Lung (tissue), 17 donors: ENCODE measurements at places on chromosomes 3 and 15. TPM values are rescaled to one million over a fixed set of nuclear protein-coding genes. Genes with fewer than 3 reads are reported as not detected.

- H3K36me3 ChIP-seq: no peaks in the 10 kb centered on the region
Measured at GRCh38 chr15:87947560-87947959, 309.0 kb downstream of the NTRK3 start.

- no peaks in the 10 kb centered on the region for H3K27me3 ChIP-seq
- no peaks in the 10 kb centered on the region for H3K4me1 ChIP-seq
- no peak for DNase-seq
Measured at GRCh38 chr15:48433226-48433886, 102.1 kb downstream of the DUT start.

GRCh38 chr15:65824031-65824743 lies 32.1 kb upstream of the DENND4A start:
- H3K4me3 ChIP-seq: no peak overlapping the region
- H3K27me3 ChIP-seq: no peaks in the 10 kb centered on the region
- peaks cover 5% of the 10 kb centered on the region for H3K4me1 ChIP-seq
- no peak overlapping the region for H3K27ac ChIP-seq

GRCh38 chr3:149330609-149331331 lies 2.7 kb downstream of the TM4SF18 start:
- peaks cover 2% of the 10 kb centered on the region for H3K4me1 ChIP-seq
- H3K36me3 ChIP-seq: no peaks in the 10 kb centered on the region
- H3K27me3 ChIP-seq: no peaks in the 10 kb centered on the region
- no peak for DNase-seq
- H3K27ac ChIP-seq: no peak overlapping the region

- H3K36me3 ChIP-seq: no peaks in the 10 kb centered on the region
- H3K4me3 ChIP-seq: no peak overlapping the region
- no peak overlapping the region for H3K27ac ChIP-seq
- H3K27me3 ChIP-seq: no peaks in the 10 kb centered on the region
Measured at GRCh38 chr3:126208182-126208581, 27.8 kb upstream of the ALDH1L1 start.

DNA sequence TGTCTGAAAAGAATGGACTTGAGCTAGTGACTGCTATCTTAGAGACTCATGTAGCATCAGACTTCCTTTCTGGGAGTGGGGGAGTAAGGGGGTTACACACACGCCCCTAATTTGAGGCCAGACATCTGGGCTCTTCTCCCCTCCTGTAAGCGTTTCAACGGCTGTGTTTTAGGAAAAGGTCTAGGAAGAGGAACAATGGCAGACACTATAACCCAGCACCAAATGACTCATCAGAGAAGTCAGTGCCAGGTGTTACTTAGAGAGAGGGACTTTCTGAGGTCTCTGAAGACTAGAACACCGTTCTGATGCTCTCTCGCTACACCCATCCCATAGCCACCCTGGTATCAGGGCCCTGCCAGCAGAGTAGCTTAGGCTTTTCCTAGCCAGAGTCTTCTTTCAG lies 65.5 kb downstream of the SSUH2 start:
- no peak for DNase-seq
- H3K27ac ChIP-seq: no peak overlapping the region
- H3K27me3 ChIP-seq: no peaks in the 10 kb centered on the region

DNA sequence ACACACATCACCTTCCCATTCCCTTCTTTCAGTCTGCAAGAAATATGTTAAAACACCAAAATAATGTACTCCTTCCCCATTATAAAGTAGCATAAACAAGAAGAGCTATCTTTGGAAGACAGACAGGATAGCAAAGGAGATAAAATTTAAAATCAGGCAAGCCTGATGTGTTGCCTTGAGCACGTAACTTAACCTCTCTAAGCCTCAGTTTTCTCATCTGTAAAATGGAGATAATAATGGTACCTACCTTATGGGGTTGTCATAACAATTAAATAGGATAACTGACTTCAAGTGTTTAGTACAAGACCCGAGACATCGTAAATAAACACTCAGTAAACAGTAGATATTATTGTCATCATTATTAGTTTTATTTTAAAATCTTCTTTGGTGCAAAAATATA lies 142.4 kb downstream of the NR1D2 start:
- no peak for DNase-seq
- H3K4me3 ChIP-seq: no peak overlapping the region
- no peaks in the 10 kb centered on the region for H3K36me3 ChIP-seq
- no peak overlapping the region for H3K27ac ChIP-seq
- H3K4me1 ChIP-seq: no peaks in the 10 kb centered on the region

- no peaks in the 10 kb centered on the region for H3K4me1 ChIP-seq
- no peaks in the 10 kb centered on the region for H3K27me3 ChIP-seq
- H3K27ac ChIP-seq: no peak overlapping the region
Measured at GRCh38 chr15:40354408-40355171, 3.4 kb upstream of the DISP2 start.

DNA sequence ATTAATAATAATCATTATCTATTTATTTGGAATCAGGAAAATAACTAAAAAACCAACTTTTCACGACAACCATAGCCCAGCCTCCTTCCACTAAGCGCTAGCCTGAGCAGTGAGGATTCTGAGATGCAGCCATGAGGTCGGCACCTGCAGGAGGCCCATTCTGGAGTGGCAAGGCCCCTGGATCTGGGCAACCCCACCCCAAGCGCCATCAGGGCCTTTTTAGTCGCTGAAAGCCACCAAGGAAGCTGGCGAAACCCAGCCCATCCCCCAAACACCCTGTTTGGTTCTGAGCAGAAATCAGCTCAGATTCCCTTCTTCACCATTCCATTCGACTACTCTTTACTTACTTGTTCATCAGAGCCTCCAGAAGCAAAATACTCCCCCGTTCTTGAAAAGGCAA lies 29.5 kb downstream of the POC1A start:
- no peak for DNase-seq
- no peaks in the 10 kb centered on the region for H3K27me3 ChIP-seq
- H3K36me3 ChIP-seq: no peaks in the 10 kb centered on the region
- H3K27ac ChIP-seq: no peak overlapping the region
- H3K4me1 ChIP-seq: no peaks in the 10 kb centered on the region
- no peak overlapping the region for H3K4me3 ChIP-seq

- H3K4me3 ChIP-seq: no peak overlapping the region
- no peaks in the 10 kb centered on the region for H3K36me3 ChIP-seq
- DNase-seq: no peak
- H3K4me1 ChIP-seq: no peaks in the 10 kb centered on the region
- H3K27ac ChIP-seq: no peak overlapping the region
- H3K27me3 ChIP-seq: no peaks in the 10 kb centered on the region
Measured at GRCh38 chr3:14037211-14037610, 87.5 kb downstream of the CHCHD4 start.

DNA sequence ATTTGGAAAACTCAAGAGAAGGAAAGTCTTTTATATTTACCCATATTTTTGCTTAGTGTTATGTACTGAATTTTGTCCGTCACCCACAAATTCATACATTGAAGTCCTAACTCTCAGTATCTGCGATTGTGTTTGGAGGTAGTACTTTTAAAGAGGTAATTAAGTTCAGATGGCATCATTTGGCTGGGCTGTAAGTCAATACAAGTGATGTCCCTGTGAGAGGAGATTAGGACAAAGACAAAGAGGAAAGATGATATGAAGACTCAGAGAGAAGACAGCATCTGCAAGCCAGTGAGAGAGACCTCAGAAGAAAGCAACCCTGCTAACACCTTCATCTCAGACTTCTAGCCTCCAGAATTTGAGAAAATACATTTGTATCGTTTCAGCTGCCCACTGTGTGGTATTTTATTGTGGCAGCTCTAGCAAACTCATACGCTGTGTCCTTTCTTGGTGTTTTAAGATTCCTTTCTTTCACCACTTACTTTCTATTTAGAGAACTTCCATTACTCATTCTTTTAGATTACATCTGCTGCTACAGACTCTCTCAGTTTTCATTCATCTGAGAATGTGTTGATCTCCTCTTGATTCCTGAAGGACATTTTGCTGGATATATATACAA lies 17.0 kb downstream of the LRCH3 start:
- no peak overlapping the region for H3K4me3 ChIP-seq
- H3K27me3 ChIP-seq: no peaks in the 10 kb centered on the region
- H3K27ac ChIP-seq: no peak overlapping the region
- H3K4me1 ChIP-seq: peaks cover 2% of the 10 kb centered on the region

DNA sequence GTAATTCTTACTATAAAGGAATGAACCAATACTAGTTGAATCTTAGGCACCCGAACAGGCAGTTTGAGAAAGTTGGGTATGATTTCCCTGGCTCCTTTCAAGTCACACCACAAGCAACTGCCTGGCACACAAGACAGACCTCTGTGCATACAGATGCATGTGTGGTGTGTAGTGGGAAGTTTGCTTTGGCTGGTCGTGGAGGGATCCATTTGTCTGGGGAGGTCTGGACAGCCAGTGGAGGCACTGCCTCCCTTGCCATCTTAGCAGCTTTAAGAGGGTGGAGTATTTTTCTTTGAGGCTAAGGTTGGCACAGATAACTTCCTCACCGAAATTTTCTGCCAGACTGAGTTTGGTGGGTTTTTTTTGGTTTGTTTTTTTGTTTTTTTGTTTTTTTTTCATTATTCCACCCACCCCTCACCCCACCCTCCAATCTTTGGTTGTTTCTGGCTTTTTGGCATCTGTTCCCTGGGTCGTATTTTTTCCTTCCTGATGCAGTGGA lies 97.1 kb downstream of the TMEM212 start:
- DNase-seq: no peak
- H3K27ac ChIP-seq: no peak overlapping the region
- no peaks in the 10 kb centered on the region for H3K27me3 ChIP-seq
- H3K4me3 ChIP-seq: no peak overlapping the region
- peaks cover 8% of the 10 kb centered on the region for H3K4me1 ChIP-seq

DNA sequence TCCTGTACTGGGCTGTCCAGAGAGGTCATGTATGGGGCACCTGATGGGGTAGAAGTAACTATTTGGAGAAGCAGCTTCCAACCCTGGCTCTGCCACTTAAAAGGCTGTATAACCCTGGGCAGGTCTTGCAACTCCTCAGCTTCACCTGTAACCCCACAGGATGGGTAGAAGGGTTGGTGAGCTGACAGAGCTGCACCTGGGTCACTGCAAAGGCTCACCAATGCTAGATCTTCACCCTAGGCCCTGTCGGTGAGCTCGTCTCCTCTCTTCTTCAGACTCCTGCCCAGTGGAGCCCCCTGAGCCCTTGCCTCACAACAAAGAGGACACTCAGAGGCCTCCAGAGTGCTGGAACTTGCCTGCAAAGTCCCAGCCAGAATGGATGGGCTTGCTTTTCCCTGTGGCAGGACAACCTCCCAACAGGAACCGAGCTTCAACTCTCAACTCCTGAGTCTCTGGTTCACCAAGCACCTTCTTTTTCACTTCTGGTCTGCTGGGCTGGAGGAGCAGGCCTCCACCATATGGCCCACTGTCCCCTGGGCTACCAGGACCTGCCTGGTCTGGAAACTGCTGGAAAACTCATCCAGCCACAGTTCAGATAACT lies 45.9 kb downstream of the XXYLT1 start:
- no peak overlapping the region for H3K4me3 ChIP-seq
- H3K36me3 ChIP-seq: no peaks in the 10 kb centered on the region
- H3K4me1 ChIP-seq: no peaks in the 10 kb centered on the region
- DNase-seq: no peak
- no peak overlapping the region for H3K27ac ChIP-seq

DNA sequence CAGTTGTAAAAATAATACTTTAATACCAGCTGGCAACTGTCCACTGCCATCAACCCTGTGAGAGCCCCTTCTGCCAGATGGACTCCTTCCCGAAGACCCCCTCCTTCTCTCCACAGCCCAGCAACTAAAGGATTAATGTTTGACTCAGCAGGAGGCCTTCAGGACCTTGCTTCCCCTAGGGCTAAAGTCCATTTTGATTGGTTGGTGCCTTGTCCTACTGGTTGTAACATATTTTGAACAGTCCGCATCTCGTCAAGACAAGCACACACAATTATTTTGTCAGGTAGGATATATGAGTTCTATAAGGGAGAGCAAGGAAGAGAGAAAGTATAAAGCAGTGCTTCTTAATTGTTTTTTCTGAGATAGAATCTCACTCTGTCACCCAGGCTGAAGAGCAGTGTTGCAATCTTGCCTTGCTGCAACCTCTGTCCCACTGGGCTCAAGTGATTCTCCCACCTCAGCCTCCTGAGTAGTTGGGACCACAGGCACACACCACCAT lies 18.6 kb downstream of the ACOX2 start:
- no peaks in the 10 kb centered on the region for H3K4me1 ChIP-seq
- H3K27ac ChIP-seq: no peak overlapping the region
- no peaks in the 10 kb centered on the region for H3K27me3 ChIP-seq
- DNase-seq: peak; percentile 63
- H3K4me3 ChIP-seq: no peak overlapping the region

DNA sequence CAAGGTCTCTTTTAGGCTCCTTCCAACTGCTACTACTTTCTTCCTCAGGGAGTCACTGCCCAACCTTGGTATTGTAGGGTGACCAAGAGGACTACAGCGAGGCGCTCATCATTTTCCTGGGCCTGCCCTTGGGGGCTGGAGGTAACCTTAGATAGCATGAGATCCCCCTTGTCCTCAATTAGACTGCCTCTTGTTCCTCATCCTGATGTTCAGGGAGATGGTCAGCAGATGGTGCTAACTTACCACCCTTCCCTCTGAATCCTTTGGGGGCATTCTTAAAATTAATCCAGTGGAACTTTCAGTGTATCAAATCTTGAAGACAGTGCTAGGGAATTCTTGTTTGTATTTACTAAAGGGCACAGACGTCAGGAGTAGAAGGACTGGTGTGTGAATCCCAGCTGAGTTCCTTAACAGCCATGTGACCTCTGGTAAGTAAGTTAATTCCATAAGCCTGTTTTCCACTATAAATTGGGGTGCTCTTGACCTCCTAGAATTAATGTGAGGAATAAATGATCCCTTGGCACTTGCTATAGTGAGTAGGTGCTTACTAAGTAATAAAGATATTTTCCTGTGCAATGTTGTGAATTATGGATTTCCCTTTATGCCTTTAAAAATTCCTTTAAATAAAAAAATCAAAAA lies 4.1 kb upstream of the CLPX start:
- H3K4me1 ChIP-seq: peaks cover 5% of the 10 kb centered on the region
- no peaks in the 10 kb centered on the region for H3K27me3 ChIP-seq
- H3K36me3 ChIP-seq: no peaks in the 10 kb centered on the region
- no peak overlapping the region for H3K27ac ChIP-seq
- DNase-seq: peak; percentile 86
- no peak overlapping the region for H3K4me3 ChIP-seq

GRCh38 chr3:143653493-143653892 lies 194.8 kb downstream of the SLC9A9 start:
- no peaks in the 10 kb centered on the region for H3K27me3 ChIP-seq
- no peak overlapping the region for H3K4me3 ChIP-seq
- H3K4me1 ChIP-seq: no peaks in the 10 kb centered on the region
- H3K27ac ChIP-seq: no peak overlapping the region

- H3K4me1 ChIP-seq: peaks cover 19% of the 10 kb centered on the region
- no peaks in the 10 kb centered on the region for H3K27me3 ChIP-seq
- no peaks in the 10 kb centered on the region for H3K36me3 ChIP-seq
- H3K27ac ChIP-seq: no peak overlapping the region
- H3K4me3 ChIP-seq: no peak overlapping the region
- peak; percentile 93 for DNase-seq
Measured at GRCh38 chr15:99954361-99955180, 221.3 kb upstream of the LYSMD4 start.

- no peaks in the 10 kb centered on the region for H3K4me1 ChIP-seq
- no peak for DNase-seq
- no peak overlapping the region for H3K4me3 ChIP-seq
- no peaks in the 10 kb centered on the region for H3K36me3 ChIP-seq
Measured at GRCh38 chr3:4245671-4246070, 57.5 kb upstream of the SETMAR start.

- DNase-seq: peak; percentile 72
- H3K27me3 ChIP-seq: no peaks in the 10 kb centered on the region
- H3K4me3 ChIP-seq: no peak overlapping the region
- H3K27ac ChIP-seq: no peak overlapping the region
- H3K36me3 ChIP-seq: no peaks in the 10 kb centered on the region
Measured at GRCh38 chr3:106401666-106402490, 533.1 kb upstream of the CBLB start.

ZPLD1 gene
- total RNA-seq: not detected

SMCO1 gene
- total RNA-seq: not detected

CKMT1A gene
- total RNA-seq: 0.46 TPM

ARL14 gene
- not detected for total RNA-seq

GMNC gene
- total RNA-seq: 0.34 TPM

CYP1A2 gene
- 0.17 TPM for total RNA-seq

SOX2 gene
- 8.7 TPM for total RNA-seq
